ENCODE measurements at places on chromosomes 1 and 21.

- DNase-seq, result no peak
Observed at GRCh38 chr21:45778686-45779085, 135.2 kb downstream of the PCBP3 start.

- DNase-seq, result no peak
Observed at GRCh38 chr1:3674100-3675094, 22.1 kb downstream of the TP73 start.

GRCh38 chr21:34889320-34889675 is 159.8 kb downstream of the RUNX1 start:
- DNase-seq, result peak; percentile 24

- no peak for DNase-seq
Observed at GRCh38 chr1:162937716-162938395, 76.9 kb upstream of the CCDC190 start.

- no peak for DNase-seq
Observed at GRCh38 chr1:6554907-6555778, at the start of gene TAS1R1. TAS1R1 (plus strand) TSS chr1:6555307; CDS start chr1:6555374, 67 bp downstream.

DNA sequence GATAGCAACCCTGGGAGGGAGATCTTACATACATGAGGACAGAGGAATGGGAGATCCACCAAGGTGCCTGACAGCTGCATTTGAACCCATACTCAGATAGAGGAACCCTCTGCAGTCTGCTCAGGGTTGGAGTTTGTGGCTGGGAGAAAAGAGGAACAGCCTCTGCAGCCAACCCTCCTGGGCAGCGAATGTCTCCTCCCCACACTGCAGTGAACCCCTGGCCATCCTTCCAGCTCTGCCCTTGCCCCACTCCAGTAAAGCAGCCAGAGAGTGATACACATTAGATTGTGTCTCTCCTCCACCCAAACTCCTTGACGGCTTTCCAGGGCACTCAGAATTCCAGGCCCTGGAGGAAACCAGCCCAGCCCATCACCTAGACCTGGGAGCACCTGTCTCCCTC is 137.7 kb downstream of the RUNX1 start:
- no peak for DNase-seq

DNA sequence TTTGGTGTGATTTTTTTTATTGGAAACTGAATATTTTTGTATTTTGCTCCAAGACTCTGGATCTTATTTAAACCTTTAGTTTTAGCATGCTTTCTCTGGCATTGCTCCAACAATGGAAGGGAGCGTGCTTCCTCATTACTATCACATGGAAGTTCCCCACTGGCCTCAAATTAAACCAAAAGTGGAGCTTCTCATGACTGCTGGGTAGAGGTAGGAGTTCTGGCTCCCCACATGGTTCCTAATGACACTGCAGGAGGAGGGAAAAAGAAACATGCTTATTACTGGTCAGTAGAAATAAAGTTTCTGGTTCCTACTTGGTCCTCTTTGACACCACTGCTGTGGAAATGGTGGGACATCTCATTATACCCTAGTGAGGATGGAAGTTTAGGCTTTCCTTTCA is 310.5 kb downstream of the PTGER3 start:
- no peak for DNase-seq

- no peak for DNase-seq
Observed at GRCh38 chr1:219201656-219202055, 28.0 kb downstream of the LYPLAL1 start.

DNA sequence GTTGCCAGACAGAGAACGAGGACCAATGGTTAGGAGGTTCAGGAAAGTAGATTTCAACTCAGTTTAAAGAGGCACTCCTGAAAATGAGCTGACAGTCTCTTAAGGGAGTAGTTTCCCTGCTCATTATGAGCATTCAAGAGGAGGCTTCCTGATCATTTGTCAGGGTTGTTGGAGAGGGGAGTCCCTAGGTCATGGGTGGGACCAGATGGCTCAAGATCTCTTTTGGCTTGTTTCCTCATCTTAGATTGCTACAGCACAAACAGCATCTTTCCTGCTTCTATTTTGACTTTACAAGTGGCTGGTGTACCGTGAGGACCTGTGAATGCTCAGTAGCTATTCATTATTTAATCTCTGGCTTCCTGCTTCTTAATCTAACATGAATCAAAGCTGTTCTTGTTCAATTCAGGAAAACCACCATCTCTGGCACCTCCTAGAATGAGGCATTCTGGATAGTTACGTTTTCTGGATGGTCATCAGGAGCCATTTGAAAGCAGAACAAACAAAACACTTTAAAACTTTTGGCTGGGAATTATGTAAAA is 47.6 kb downstream of the PEX14 start:
- no peak for DNase-seq

Measured in SK-MEL-5 (cell line).